IPS DF 6.9 (cell line): ENCODE measurements at places on chromosomes 5 and 9.

- DNase-seq = no peak
Measured at GRCh38 chr9:134035041-134036039, 10.1 kb downstream of the BRD3OS start.

GRCh38 chr5:177994063-177994462, 2.0 kb downstream of the PROP1 start:
- no peak for DNase-seq

DNA sequence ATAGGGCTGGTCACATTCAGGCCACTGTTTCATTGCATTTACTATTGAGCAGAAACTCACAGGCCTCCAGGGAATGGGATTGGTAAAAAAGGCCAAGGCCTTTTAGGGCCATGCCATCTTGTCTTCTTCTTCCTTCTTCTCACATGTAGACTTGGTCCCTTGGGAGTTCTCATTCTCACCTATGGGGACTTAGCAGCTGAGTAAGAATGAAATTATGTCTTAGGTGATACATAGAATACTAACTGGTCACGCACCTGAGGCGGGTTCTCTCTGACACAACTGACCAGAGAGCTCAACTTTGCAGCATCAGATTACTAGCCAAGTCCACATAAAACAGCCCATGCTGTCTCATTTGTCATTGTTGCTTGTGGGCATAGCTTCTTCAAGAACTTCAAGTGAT, 641.8 kb downstream of the EFNA5 start:
- DNase-seq = no peak

- no peak for DNase-seq
Measured at GRCh38 chr5:98103807-98104206, 669.7 kb upstream of the RGMB start.

- DNase-seq = no peak
Measured at GRCh38 chr5:151952238-151952637, 27.6 kb upstream of the GLRA1 start.
